ENCODE measurements at places on chromosomes 12 and 14. TPM values are rescaled to one million over a fixed set of nuclear protein-coding genes. Genes with fewer than 3 reads are reported as not detected.

Gene RAB35
- 47.1 TPM for total RNA-seq

DNA sequence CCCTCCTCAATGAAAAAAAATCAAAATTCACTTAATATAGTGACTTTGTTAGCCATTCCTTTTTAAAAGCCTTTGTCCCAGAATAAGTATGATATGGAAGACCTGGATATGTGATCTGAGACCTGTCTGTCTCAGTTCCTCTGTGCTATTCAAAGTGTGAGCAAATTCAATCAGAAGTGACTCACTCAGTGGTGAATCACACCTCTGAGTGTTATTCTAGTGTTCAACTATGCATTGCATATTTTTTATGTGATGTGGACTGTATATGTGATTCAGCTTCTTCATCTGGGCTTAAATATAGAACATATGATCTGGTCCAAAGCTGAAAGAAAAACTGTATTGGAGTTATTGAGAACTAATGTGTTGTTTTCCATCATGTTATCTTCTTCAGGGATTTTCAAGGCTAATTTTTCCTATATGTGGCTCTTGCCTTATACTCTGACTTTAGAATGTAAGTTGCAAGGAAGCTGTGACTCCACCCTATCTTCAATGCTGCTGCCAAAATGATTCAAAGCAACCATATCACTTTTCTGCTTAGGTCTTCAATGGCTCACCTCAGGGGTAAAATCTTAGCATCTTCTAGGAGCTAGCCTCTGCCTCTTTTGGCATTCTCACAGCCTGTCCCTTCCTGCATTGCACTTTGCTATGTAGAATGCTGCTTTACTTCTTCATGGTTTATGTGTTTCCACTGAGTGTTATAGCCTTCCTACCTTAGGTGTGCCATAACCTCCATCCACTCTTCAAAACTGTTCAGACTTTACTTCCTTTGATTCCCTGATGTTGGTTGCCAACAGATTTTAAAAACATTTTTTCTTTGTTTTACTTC is 169.8 kb downstream of the OTOGL start:
- no peak for DNase-seq

DNA sequence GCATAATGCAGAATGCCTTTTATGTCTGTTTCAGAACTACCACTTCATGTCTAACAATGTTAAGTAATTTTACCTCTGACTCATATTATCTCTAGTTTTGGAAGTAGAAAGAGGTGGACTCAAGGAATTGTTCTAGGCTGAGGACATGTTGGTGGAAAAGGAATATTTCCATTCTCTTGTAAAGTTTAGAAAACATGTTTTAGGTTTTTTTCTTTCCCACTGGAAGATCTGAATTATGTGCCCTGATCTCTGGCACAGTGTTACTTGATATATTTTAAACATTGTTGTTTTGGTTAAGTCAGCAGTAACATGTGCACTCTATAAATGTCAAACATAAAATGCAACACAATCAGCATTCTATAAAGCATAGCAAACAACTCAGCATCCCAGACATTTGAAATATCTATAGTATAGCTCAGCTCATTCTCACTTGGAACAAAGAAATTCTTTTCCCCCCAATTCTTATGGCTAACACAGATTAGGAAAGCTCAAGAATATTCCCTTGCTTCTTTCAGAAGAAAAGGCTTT is 202.3 kb downstream of the STXBP6 start:
- DNase-seq, result no peak

GRCh38 chr14:104228716-104229533 is 90.5 kb downstream of the KIF26A start:
- no peak for DNase-seq

Data from type B pancreatic cell (in vitro differentiated cells).